ENCODE measurements at places on chromosomes 13 and 19.

- no peak for DNase-seq
These were observed 87.9 kb downstream of the DIAPH3 start for GRCh38 chr13:60075850-60076249.

DNA sequence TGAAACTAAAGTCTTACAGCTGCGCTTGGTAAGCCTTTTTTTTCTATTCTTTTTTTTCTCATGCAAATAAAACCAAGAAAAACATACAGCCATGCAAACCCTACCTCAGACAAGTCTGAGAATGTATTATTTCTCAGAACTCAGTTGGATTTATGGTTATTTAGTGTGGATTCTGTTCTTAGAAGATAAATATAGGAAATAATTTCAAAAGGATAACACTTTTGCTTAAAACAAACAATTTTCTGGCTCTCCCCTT lies 40.7 kb upstream of the TNFSF11 start:
- DNase-seq = no peak

DNA sequence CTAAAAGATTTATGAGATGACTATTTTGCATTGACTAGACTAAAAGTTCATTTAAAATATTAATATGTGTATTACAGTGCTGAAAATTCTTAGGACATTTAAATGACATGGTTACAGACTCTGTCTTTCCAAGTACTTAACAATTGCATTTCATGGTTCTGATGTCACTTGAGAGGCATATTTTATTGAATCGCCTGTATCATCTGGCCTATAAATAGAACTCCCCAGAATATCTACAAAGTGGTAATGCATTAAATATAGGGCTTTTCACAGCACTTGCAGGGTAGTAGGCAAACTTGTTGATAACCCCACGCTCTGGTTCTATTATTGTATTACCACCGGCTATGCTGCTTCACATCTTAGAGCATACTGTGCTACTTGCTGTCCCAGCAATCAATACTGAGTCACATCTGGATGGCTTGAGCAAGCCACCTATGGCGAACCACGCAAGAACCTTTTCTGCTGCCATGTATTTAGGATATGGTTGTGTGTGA lies 400.6 kb downstream of the HS6ST3 start:
- DNase-seq = no peak

DNA sequence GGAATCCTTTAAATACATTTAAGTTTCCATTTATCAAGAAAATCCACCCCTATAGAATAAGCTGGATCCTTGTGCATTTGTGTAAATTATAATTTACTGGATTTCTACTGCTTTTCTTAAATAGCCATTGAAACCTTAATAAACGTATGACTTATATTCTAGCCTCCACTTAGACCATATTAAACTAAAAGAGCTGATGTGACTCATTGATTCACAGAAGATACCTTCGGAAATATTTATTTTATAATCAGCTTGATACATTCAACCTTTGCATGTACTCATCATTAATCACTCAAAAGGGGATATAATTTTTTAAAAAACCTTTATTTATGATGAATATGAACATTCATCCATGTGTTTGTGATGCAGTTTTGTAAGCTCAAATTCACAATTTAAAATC lies 136.3 kb downstream of the SPRY2 start:
- no peak for DNase-seq

- DNase-seq = no peak
These were observed 6.2 kb downstream of the CPAMD8 start for GRCh38 chr19:17020385-17020784.

DNA sequence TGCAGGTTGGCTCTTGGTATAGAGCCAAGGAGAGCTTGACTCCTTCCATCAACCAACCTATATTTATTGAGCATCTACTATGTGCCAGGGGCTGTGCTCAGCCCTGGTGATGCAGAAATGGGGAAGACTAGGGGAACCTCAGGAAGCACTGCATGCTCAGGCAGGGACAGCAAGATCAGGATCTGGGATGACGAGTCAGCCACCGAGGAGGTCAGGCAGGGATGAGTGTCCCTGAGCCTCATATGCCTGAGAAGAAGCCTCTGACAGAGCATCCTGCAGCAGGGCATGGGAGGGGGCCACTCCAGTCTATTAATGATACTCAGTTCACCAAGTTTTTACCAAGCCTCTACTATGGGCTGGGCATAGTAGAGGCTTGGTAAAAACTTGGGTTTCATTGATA lies 158.1 kb downstream of the KATNAL1 start:
- DNase-seq = no peak

DNA sequence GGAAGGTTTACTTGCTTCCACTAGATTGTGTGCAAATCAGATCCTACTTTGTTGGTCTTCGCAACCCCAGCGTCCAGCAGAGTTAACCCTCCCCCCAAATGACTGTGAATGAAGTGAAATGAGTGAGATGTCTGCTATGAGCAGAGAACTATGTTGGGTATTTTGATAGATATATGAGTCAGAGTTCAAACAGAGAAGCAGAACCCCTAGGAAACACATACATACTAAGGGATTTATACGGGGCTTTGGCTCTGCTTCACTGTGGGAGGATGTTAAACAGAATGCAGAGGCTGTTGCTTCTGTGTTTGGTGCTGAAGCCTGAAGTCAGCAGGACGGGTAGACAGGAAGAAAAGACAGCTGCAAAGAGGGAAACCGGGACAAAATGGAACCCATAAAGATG lies 197.0 kb downstream of the MZT1 start:
- no peak for DNase-seq

DNA sequence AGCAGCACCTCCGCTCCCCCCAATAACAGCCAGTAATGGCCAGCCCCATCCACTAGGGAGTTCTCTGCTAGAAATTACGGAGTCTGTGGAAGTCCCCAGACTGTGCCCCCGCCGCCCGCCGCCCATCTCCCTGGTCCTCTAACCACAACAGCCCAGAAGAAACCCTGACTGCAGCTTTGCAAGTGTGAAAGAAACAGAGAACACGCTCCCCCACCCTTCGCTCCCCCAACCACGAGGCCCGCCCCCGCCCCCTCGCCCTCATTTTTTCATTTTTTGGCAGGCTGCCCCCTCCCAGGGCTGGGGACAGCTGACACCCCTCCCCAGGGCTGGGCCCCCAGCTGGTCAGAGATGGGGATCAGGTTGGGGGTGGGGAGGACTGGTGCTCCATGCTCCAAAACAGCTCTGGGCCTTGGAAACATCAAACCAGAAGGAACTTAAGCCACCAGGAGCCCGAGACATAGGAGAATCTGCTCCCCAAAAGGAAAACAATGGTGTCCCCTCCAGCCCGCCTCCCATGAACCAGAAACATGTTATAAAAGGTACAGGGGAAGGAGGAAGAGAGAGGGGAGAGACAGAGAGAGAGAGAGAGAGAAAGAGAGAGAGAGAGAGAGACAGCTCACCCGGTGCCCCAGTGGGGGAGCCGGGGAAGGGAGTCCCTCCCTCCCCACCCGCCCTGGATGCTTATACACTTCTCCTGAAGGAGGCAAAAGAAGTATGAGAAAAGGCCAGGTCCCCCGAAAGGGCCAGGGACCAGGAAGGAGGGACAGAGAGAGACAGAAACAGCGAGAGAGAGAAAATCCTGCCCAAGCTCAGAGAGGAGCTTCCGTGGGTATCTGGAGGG lies 29.8 kb upstream of the ASF1B start:
- DNase-seq = no peak

DNA sequence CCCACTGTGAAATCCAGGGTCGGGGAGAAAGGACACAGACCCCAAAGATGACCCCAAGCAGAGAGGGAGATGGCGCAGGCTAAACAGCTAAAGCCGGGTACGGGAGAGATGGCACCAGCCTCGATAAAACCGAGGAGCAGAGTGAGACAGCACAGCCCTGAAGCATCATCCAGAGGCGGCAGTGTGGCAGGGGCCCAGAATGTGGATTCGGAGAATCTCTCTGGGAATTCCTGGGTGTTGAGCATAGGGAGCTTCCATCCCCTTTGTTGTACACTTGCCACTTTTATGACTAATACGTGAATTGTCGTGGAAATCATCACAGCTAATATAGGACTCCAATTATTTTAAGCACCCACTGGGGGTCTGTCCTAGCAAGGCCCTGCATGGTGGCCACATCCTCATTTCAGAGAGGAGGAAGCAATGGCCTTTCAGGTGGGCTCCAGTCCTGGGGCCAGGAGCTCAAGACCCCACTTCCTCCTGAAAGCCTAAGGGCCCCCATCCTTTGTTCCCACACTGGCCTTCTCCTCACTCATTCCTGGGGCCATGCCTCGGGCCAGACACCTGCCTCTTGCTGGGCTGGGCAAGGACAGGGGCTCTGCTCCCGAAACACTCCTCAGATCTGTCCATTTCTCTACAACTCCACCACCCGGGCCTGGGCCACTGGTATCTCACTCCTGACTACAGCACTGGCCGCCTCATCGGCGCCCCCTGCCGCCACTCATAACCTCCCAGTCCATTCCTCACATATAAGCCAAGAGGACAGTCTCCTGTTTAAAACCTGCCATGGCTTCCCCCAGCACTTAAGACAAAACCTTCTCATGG lies 29.3 kb upstream of the ATP1A3 start:
- DNase-seq = no peak

DNA sequence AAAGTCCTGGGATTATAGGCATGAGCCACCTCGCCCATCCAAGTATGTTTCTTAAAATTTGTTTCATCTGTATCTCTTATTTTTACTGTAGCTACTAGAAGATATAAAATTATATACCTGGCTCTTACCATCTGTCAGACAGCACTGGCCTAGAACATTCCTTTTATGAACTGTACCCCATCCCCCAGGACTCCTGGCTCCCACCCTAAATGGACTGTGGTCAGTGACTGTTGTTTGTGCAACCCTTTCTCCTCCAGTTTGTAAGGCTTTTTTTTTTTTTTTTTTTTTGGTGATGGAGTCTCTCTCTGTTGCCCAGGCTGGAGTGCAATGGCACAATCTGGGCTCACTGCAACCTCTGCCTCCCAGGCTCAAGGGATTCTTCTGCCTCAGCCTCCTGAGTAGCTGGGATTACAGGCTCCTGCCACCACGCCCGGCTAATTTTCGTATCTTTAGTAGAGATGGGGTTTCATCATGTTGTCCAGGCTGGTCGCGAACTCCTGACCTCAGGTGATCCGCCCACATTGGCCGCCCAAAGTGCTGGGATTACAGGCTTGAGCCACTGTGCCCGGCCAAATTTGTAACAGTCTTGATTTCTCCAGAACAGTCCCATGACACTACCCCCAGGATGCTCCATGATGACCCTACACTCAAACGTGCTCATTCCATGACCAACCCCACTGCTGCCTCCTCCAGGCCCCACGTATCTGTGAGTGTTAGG lies 2.5 kb downstream of the NDUFA3 start:
- DNase-seq = no peak

GRCh38 chr19:11281356-11282049 lies 14.5 kb upstream of the TSPAN16 start:
- no peak for DNase-seq

DNA sequence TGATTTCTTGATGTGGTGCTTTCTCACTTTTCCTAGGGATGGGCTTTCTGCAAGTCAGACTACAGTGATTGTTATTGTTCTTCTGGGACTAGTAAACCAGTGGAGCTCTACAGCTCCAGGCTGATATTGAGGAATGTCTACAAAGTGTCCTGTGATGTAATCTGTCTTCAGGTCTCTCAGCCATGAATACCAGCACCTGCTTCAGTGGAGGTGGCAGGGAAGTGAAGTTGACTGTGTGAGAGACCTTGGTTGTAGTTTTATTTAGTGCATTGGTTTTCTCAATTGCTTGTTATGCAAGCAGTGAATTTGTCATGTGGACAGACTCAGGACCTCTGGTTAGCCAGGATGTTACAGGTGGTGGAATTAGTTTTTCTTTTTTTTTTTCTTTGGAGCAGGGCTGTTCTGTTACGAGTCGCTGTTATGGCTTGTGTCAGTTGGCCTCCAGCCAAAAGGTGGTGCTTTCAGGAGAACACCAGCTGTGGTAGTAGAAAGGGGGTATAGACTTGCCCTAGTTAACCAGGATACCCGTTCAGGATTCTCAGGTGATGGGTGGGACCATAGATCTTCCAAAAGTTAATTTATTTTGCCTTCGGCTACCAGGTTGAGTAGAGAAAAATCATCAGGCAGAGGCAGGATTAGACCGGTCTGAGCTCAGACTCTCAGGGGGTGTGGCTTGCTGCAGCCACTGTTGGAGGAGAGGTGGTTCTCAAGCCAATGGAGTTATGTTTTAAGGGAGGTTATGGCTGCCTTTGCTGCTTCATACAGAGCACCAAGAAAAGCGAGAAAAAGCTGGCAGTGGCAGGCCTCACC lies 11.9 kb upstream of the ZNF675 start:
- DNase-seq = no peak

DNA sequence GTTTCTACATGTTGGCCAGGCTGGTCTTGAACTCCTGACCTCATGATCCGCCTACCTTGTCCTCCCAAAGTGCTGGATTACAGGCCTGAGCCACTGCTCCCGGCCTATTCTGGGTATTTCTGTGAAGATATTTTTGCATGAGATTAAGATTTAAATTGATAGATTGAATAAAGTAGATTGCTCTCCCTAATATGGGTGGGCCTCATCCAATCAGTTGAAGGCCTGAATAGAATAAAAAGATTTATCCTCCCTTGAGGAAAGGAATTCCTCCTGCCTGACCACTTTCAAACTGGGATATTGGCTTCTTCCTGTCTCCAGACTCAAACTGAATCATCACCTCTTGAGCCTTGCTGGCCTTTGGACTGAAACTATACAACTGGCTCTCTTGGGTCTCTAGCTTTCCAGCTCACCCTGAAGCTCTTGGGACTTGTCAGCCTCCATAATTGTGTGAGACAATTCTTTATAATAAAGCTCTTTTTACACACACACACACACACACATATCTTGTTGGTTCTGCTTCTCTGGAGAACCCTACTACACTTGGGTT lies 36.1 kb upstream of the CXCL17 start:
- no peak for DNase-seq

- DNase-seq = no peak
These were observed 22.6 kb downstream of the KLHL26 start for GRCh38 chr19:18659281-18660050.

DNA sequence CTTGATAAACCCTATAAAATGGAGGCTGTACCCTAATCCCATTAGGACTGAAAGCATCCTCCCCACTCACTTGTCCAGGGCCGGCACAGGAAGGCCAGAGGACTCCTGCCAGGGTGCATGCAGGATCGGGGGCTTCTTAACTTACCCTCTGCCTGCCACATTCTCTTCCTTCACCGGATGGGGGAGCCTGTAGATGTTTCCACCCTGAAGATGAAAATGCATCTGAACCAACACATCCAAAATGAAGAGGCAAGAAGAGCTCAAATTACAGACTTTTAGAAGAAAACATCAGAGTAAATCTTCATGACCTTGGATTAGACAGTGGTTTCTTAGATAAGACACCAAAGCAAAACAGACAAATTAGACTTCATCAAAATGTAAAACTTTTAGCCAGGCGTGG lies 25.9 kb upstream of the NAPA start:
- no peak for DNase-seq

GRCh38 chr13:74067818-74068217 lies 66.4 kb downstream of the KLF12 start:
- no peak for DNase-seq

GRCh38 chr13:19061278-19061677 lies 120.3 kb downstream of the TUBA3C start:
- DNase-seq = no peak

GRCh38 chr13:113152984-113153809 lies 5.3 kb upstream of the PROZ start:
- no peak for DNase-seq

All from activated CD4-positive, alpha-beta T cell treated with anti-CD3 and anti-CD28 coated beads for 1 hour (primary cell).